ENCODE measurements at places on chromosomes 11 and 22.

DNA sequence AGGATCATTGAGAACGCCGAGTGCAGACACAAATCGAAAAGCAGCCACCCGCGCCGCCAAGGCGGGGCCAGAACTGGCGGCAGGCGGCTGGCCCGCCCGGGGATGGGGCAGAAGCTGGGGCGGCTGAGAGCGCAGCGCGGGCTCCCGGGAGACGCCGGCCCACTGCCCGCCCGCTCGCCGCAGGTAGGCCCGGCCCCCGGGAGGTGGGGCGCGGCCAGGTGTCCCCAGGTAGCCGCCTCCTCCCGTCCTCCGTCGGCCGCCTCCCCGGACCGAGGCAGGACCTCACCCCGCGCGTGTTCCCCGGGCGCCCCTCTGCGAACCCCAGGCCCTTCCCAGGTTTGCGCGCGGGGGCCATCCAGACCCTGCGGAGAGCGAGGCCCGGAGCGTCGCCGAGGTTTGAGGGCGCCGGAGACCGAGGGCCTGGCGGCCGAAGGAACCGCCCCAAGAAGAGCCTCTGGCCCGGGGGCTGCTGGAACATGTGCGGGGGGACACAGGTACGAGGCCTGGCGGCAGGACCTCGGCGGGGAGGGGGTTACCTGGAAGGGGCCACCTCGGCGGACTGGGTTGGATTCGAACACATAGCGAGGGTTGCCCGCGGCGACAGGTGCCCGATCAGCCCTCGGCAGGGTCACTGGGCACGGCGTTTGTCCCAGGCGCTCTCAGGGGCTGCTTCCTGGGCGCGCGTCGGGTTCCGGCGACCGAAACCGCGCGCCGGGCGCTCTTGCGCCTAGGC is at the start of gene PRRG4:
TSS of gene PRRG4 (plus strand) at position 248 of the 733 bp plus-strand sequence. CDS start 603 bp downstream, outside the sequence.
- H3K4me1 ChIP-seq: peaks cover 16% of the 10 kb centered on the region
- H3K4me3 ChIP-seq: peak within 1 kb of the TSS; percentile 92
- no peaks in the 10 kb centered on the region for H3K36me3 ChIP-seq
- peak within 1 kb of the TSS; percentile 89 for H3K27ac ChIP-seq

- no peak overlapping the region for H3K27ac ChIP-seq
- no peak overlapping the region for H3K4me3 ChIP-seq
- no peak for DNase-seq
- H3K4me1 ChIP-seq: no peaks in the 10 kb centered on the region
- H3K36me3 ChIP-seq: no peaks in the 10 kb centered on the region
- H3K27me3 ChIP-seq: peaks cover 5% of the 10 kb centered on the region
Observed at GRCh38 chr11:131179836-131180235, 190.6 kb upstream of the NTM start.

GRCh38 chr22:39287076-39287725 is 32.2 kb downstream of the RPL3 start:
- no peak overlapping the region for H3K4me3 ChIP-seq
- peaks cover 6% of the 10 kb centered on the region for H3K4me1 ChIP-seq
- no peak overlapping the region for H3K27ac ChIP-seq
- H3K27me3 ChIP-seq: no peaks in the 10 kb centered on the region
- no peak for DNase-seq

DNA sequence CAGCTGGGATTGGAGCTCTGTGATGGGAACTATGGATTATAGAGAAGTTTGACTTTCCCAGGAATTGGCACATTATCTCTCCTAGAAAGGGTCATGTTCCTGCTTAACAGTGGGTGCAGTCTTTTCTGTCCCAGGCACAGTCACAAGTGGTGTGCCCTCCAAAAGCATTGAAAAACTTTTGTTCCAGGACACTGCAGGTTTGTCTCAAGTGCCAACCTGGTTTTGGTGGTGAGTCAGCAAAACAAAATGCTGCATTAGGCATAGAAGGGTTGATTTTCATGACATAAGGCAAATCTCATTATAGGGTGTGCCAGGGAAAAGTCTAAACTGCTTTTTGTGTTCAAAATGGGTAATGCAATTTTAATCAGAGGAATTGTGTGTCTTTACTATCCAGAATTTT is 4.9 kb downstream of the HTATIP2 start:
- H3K36me3 ChIP-seq: peaks cover 64% of the 10 kb centered on the region
- H3K4me1 ChIP-seq: peaks cover 41% of the 10 kb centered on the region
- no peak overlapping the region for H3K4me3 ChIP-seq
- no peak for DNase-seq
- no peaks in the 10 kb centered on the region for H3K27me3 ChIP-seq

DNA sequence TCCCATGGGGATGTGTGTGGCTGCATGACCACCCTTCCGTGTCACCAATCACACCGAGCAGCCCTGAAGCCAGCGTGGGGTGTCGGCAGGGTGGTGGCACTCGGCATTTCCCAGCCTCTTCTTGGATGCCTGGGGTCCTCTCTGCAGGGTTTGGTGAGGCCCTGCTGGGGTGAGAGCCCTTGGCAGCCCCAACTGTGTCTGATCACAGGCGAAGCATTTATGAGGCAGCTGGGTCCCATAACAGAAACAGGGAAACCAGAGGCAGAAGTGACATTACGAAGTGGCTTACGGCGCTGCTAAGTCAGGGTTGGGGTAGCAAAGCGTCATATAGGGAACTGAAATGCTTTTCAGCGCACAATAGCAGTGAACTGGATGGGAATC is 92.3 kb upstream of the SEPTIN5 start:
- H3K36me3 ChIP-seq: no peaks in the 10 kb centered on the region
- no peak overlapping the region for H3K27ac ChIP-seq
- H3K27me3 ChIP-seq: no peaks in the 10 kb centered on the region
- DNase-seq: no peak
- H3K4me3 ChIP-seq: no peak overlapping the region

- no peak overlapping the region for H3K4me3 ChIP-seq
- no peaks in the 10 kb centered on the region for H3K4me1 ChIP-seq
- H3K36me3 ChIP-seq: no peaks in the 10 kb centered on the region
- no peak for DNase-seq
- peaks cover 7% of the 10 kb centered on the region for H3K27me3 ChIP-seq
- no peak overlapping the region for H3K27ac ChIP-seq
Observed at GRCh38 chr22:18048441-18048898, 24.1 kb upstream of the MICAL3 start.

DNA sequence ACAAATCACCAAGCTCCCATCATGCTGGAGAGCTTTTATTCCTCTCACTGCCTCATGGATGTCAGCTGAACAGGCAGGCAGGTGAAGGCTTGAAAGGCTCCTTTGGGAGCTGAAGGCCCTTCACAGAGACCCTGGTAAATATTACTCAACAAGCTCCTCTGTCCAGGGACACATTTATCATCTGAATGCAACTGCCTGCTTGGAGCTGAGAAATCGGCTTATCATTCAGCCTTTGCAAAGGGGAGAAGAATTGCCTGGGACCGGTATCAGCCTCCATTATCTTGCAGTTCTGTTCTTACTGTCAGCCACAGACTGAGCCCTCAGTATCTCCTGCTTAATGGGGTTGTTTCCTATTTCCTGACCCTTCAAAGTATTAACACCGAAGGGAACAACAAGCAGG is 113.8 kb upstream of the PITPNB start:
- no peaks in the 10 kb centered on the region for H3K36me3 ChIP-seq
- peaks cover 10% of the 10 kb centered on the region for H3K27me3 ChIP-seq
- no peak overlapping the region for H3K27ac ChIP-seq
- peaks cover 10% of the 10 kb centered on the region for H3K4me1 ChIP-seq
- H3K4me3 ChIP-seq: no peak overlapping the region

DNA sequence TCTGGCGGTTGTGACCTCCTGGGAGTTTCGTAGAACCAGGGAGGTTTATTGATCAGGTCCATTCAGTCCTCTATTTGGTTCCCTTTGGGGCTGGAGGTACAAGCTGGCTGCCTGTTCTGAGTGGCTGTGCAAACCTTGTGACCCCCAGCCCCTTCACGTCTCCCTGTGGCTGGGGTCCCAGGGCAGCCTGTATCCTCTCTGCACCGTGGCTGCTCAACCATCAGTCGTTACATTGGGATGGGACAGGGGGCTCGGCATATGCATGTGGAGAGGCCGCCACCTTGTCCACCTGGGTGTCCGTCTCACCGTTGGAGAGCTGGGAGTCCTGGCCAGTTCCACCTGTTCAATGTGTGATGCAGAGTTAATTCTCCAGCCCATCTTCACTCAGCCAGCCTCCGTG is 195.7 kb downstream of the TBC1D22A start:
- peaks cover 18% of the 10 kb centered on the region for H3K4me1 ChIP-seq
- DNase-seq: no peak
- no peak overlapping the region for H3K4me3 ChIP-seq
- H3K27me3 ChIP-seq: no peaks in the 10 kb centered on the region

DNA sequence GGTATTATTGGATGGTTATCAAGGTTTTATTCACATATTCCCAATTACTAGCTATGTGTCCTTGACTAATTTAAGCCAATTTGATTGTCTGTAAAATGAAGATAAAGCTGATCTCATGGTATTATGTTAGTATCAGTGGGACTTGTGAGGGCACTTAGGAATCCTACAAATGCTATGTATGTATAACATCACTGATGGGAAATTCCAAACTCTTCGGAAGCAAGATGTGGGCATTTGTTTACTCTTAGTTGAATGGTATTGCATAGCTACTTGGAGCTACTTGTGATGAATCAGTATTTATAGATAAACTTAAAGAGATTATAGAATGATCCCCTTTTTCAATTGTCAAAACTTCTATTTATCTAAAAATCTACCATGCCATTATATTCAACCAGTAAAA is 239.9 kb downstream of the CNTN5 start:
- no peak overlapping the region for H3K27ac ChIP-seq
- no peaks in the 10 kb centered on the region for H3K36me3 ChIP-seq
- H3K4me3 ChIP-seq: no peak overlapping the region
- H3K4me1 ChIP-seq: no peaks in the 10 kb centered on the region
- no peak for DNase-seq

DNA sequence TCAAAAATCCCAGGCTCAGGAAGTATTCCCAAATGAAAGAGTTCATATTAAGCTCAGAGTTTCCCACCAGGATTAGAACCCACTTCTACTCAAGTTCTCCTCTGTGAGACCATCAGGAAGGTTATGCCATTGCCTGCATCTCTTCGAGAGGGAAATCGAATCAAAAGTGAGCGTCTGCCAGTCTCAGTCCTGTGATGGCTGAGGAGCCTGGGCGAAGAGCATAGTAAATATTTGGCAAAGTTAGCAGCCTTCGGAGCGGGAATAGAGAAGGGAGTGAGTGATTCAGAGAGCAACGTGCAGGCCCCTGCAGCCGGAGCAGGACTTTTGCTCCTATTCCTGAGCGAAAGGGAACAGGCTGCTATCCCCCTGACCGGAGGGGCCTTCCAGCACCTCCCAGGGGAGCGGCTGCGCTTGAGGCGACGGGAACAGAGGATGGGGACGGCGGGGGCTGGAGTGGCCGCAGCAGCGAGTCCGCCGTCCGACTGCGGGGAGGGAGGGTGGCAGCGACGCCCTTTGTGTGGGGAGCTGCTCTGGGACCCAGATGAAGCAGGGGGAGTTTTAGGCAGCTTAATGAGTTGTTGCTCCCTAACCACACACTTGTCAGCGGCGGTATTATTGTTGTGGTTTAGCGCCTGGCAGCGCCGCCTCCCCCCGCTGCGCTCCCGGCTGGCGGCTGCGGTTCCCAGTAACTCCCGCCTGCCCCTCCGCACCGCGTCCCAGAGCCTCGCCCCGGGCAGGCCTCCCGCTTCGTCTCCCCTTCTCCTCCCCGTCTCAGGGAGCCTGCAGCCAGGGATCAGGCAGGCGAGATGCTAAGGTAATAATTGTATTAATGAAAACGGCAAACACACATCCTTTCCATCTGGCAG is 21.7 kb upstream of the NRGN start:
- DNase-seq: peak; percentile 15
- H3K27me3 ChIP-seq: peaks cover 71% of the 10 kb centered on the region
- H3K27ac ChIP-seq: no peak overlapping the region
- H3K4me3 ChIP-seq: peak overlapping the region; percentile 64

DNA sequence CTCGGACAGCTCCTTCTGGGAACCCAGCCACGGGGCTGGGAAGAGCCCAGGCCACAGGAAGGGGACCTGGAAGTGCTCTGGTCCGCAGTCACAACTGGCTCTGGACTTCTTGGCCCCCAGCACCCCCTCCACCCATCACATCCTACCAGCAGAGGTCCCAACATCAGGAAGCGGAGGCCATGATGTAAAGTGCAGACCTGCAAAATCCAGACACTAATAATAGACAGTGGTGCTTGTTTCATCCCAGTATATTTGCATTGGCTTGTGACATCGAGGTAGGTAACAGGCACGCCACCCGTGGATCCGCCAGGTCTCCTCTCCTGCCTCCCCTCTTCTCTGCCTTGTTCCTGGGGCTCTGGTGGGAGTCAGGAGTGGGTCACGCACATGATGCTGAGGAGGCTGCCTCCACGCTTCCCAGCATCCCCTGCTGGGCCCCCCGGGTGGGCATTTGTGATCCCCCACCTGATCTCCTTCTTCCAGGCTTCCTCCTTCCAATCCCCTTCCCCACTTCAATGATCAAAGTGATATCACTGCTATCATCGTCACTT is 1454.0 kb downstream of the BRD1 start:
- no peaks in the 10 kb centered on the region for H3K36me3 ChIP-seq
- peaks cover 22% of the 10 kb centered on the region for H3K27me3 ChIP-seq
- no peak for DNase-seq
- H3K4me1 ChIP-seq: no peaks in the 10 kb centered on the region
- no peak overlapping the region for H3K4me3 ChIP-seq

- peaks cover 8% of the 10 kb centered on the region for H3K36me3 ChIP-seq
- peaks cover 23% of the 10 kb centered on the region for H3K4me1 ChIP-seq
- no peak for DNase-seq
- H3K4me3 ChIP-seq: no peak overlapping the region
- no peaks in the 10 kb centered on the region for H3K27me3 ChIP-seq
Observed at GRCh38 chr11:113871336-113871735, 4.0 kb downstream of the USP28 start.

DNA sequence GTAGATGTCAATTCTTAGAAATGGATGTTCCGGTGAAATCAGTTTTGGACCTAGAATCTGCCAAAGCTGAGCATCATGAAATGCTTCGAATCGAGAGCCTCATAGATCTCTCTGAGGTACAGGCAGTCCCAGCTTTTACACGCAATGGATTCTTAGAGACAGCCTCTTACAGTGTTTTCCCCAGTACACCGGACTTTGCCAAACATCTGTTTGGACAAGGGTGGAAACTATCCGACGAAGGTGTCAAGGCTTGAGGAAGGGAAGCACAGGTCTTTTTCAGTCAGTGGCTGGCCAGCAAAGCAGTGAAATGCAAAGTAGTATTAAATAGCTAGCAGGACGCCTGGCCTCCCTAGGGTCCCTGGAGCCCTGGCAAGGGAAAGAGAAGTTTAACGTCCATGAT is 4.9 kb downstream of the GRK3 start:
- H3K4me1 ChIP-seq: peaks cover 42% of the 10 kb centered on the region
- no peak for DNase-seq
- peaks cover 17% of the 10 kb centered on the region for H3K36me3 ChIP-seq
- peaks cover 4% of the 10 kb centered on the region for H3K27me3 ChIP-seq

- DNase-seq: no peak
- no peaks in the 10 kb centered on the region for H3K4me1 ChIP-seq
- no peak overlapping the region for H3K4me3 ChIP-seq
- H3K27me3 ChIP-seq: no peaks in the 10 kb centered on the region
- peaks cover 15% of the 10 kb centered on the region for H3K36me3 ChIP-seq
Observed at GRCh38 chr11:11324090-11324489, 29.0 kb downstream of the CSNK2A3 start.

DNA sequence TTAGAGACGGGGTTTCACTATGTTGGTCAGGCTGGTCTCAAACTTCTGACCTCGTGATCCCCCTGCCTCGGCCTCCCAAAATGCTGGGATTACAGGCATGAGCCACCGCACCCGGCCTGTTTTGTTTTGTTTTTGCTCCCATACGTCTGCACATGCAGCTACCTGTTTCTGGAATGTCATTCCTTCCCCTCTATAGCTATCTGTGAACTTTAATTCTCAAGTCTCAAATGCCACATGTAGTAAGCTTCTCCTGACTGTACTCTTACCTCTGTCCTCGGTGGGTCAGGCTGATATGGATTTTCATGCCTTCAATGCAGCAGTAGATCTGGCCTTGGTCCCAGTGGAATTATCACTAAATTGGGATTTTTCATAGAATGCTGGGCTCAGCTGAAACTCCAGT is 12.4 kb upstream of the SWAP70 start:
- no peak overlapping the region for H3K4me3 ChIP-seq
- no peaks in the 10 kb centered on the region for H3K4me1 ChIP-seq
- no peak overlapping the region for H3K27ac ChIP-seq
- peaks cover 2% of the 10 kb centered on the region for H3K36me3 ChIP-seq
